Activated T-cell treated with anti-CD3 and anti-CD28 coated beads, Interleukin-2, amount 50 U/mL, for 72 hours (primary cell): ENCODE measurements at places on chromosomes 6 and 20. TPM values are rescaled to one million over a fixed set of nuclear protein-coding genes. Genes with fewer than 3 reads are reported as not detected.

RIPPLY2 gene
- not detected for total RNA-seq

BPIFA1 gene
- not detected for total RNA-seq

DNA sequence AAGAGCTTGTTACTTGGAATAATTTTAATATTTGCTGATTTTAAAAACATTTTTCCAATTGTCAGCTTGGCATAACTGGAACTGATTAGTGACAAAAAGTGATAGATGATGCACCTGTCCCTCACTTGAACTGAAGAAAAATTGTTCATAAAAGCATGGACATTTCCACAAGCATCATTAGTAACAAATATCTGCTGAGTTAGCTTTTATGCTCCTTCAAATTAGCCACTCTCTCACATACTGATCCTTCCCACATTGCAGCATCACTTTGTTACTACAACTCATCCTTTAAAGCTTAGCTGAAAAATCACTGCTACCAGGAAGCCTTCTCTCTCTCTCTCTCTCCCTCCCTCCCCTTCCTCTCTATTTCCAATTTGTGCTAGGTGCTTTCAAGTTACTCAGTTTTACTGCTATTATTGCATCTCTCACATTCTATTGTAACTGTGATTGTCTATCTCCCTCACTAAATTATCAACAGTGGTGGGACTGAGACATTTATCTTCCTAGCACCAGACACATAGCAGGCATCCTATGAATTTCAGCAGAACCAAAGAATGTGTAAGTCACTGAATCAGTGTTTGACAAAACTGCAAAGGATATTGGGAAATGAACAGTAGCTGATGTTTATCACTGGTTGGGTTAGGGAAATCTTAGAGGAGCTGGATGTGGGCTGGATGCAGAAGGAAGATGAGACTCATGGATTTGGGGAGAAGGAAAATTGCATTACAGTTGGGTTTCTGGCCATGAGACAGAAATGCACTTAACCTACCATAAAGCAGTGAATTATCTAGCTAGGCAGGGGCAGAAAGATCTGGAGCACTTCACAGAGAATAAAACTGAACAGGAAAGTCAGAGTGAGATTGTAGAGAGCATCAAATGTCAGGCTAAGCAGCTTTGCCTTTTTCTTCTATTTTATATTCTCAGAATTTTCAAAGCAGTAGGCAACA, 128.4 kb upstream of the PLN start:
- DNase-seq, result no peak

GRCh38 chr6:156848533-156848932, 71.4 kb downstream of the ARID1B start:
- no peak for DNase-seq
